ENCODE measurements at places on chromosomes 6 and 20.

GRCh38 chr6:82076916-82077315 lies 170.6 kb downstream of the IBTK start:
- no peak for DNase-seq

- no peak for DNase-seq
Observed at GRCh38 chr20:41300383-41300782, 17.1 kb downstream of the ZHX3 start.

- DNase-seq, result no peak
Observed at GRCh38 chr20:63553933-63554290, at the start of gene FNDC11. Gene FNDC11 (plus strand): TSS chr20:63554159. CDS start chr20:63555664, 1,505 bp downstream.

DNA sequence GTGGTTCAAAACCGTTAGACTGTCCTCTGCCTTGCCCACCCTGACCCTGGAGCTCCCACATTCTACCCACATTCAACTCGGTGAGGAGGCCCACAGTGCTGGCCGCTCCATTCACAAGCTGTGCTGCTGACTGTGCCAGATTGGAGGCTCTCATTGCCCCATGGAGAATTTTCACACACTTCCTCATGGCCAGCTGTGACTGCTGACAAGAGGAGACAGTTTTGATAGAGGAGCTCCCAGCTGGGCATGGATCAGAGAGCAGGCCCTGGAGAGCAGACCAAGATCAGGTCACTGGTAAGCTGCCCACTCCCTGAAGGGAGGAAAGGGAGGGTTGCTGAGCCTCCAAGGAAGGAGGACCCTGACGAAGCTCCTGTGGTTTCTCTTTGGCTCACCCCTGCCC lies 246.1 kb upstream of the RIN2 start:
- DNase-seq, result no peak

GRCh38 chr6:166478782-166479592 lies 96.2 kb upstream of the MPC1 start:
- DNase-seq, result no peak

DNA sequence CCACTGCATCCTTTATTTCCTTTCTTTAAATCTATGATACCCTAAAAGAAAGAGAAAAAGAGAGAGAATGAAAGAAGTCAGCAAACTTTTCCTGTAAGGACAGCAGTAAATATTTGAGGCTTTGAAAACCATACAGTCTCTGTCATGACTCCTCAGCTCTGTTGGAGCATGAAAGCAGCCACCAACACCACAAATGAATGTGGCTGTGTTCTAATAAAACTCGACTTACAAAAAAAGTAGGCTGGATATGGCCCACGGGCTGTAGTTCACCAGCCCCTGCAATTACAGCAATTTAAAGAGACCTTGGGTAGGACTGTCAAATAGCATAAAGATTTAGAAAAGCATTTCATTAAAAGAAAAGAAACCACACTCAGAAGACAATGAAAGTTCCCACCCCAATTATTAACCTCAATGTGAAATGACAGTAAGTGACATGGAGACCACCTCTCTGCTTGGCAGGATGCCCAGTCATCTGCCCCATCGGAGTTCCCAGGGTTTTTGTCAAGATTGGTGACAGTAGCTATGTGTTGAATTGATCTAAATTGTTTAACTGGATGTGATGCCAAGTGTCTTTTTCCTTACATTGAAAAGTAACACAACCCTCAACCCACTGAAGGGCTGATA lies 50.9 kb downstream of the TNFRSF21 start:
- DNase-seq, result no peak

- no peak for DNase-seq
Observed at GRCh38 chr20:58424218-58424969, 35.4 kb downstream of the VAPB start.

- DNase-seq, result no peak
Observed at GRCh38 chr6:159031846-159032245, 12.9 kb downstream of the TAGAP start.

GRCh38 chr6:166556336-166556735 lies 30.1 kb downstream of the RAMACL start:
- no peak for DNase-seq

DNA sequence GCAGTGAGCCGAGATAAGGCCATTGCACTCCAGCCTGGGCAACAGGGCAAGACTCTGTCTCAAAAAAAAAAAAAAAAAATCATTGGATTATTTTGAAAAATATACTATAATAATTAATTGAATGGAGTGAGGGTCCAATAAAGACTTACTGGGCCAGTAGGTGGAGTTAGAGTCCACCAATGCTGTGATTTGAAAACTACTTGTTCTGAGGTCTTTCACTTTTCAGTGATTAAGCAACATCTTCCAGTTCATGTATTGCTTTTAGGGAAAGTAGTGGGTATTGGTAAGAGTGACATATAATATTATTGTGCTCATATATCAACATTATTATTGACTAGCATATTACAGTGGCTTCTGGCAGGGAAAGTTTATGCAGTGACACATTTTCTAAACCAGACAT lies 530.3 kb downstream of the KHDRBS2 start:
- DNase-seq, result no peak

GRCh38 chr6:108806171-108806570 lies 42.1 kb upstream of the ARMC2 start:
- no peak for DNase-seq

DNA sequence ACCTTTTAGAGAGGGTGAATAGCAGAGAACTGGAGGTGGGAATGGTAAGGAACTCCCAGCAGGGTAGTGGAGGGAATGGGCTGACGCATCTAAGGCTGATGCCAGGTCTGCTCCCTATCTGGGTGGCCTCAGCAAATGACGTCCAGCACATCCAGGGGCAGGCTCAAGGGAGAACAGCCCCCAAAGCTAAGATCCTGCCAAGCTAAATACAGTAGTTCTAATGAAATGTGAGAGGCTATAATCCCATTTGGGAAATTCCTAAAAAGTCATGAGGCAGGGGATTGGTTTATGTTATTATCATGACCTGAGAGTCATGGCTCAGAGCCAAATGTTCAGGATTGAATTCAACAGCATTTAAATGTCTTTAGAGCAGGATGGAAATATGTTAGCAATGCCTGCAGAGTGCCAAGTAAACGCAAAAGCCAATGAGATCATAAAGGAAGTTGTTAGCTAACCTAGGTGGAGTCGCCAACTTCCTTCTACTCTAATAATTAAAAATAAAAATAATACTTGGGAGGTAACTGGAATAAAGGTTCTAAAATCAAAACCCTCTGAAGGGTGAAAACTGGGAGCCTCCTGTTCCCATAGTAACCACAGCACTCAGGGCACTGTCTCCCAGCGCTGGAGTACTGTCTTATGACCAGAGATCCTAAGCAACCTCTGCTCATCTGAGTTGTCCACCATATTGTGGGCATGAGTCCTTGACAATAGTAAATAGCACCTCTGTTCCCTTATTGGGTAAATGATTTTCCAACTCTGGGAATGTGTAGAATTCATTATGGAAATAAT lies 34.8 kb downstream of the IYD start:
- DNase-seq, result no peak

- no peak for DNase-seq
Observed at GRCh38 chr20:32737371-32738223, 5.7 kb downstream of the COMMD7 start.

DNA sequence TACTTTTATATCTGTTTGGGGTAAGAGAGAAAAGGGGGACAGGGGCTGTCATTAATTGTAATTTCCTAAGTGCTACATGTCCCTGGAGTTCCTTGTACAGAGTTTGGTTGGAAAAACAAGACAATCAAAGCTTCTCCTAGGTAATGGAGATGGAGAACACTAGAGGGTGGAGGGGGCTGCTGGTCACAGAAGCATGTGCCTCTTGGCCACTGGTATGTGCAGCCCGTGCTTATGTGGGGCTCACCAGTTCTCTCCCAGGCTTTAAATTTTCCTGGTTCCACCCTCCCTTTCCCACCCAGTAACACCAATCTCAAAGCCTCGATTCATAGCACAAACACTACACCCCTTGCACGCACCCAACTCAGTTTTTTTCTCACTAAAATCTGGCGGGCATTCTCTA lies 165.6 kb downstream of the SAMD5 start:
- no peak for DNase-seq

DNA sequence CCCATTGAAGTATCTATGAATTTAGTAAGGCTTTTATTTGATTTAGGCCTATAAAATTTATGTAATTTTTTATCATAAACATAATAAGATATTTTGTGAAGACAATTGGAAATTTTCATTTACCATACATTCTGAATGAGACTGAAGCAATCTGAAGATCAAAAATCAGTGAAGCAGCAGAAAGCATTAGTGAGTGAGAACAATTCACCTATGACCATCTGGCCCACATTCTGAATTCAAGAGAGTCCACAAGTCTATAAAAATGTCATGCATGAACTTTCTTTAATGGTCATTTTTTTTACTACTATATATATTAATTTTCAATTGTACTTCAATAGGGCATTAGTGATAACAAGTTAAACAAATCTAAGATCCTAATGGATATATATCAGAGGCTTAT lies 1026.6 kb upstream of the MAP3K7 start:
- no peak for DNase-seq

GRCh38 chr6:114055763-114056162 lies 84.8 kb upstream of the HDAC2 start:
- DNase-seq, result no peak

GRCh38 chr6:106117579-106117978 lies 31.4 kb downstream of the PRDM1 start:
- no peak for DNase-seq

GRCh38 chr6:3117912-3118352 lies 579 bp upstream of the BPHL start:
- no peak for DNase-seq
